ENCODE measurements at places on chromosomes 5 and 9.

DNA sequence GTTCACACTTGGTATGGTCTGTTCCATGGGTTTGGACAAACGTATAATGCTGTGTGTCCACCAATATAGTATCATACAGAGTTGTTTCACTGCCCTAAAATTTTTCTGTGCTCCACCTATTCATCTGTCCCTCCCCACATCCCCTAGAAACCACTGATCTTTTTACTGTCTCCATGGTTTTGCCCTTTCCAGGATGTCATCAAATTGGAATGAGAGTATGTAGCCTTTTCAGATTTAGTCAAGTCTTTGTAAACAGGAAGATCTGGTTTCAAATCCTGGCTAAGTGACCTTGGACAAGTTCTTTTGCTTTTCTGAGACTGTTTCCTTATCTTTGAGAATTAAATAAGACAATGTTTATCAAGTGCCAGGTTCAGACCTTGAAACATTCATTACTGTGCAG is 13.2 kb upstream of the LVRN start:
- no peak for DNase-seq

- no peak for DNase-seq
These were observed 425.5 kb upstream of the DAB2 start for GRCh38 chr5:39850291-39850690.

DNA sequence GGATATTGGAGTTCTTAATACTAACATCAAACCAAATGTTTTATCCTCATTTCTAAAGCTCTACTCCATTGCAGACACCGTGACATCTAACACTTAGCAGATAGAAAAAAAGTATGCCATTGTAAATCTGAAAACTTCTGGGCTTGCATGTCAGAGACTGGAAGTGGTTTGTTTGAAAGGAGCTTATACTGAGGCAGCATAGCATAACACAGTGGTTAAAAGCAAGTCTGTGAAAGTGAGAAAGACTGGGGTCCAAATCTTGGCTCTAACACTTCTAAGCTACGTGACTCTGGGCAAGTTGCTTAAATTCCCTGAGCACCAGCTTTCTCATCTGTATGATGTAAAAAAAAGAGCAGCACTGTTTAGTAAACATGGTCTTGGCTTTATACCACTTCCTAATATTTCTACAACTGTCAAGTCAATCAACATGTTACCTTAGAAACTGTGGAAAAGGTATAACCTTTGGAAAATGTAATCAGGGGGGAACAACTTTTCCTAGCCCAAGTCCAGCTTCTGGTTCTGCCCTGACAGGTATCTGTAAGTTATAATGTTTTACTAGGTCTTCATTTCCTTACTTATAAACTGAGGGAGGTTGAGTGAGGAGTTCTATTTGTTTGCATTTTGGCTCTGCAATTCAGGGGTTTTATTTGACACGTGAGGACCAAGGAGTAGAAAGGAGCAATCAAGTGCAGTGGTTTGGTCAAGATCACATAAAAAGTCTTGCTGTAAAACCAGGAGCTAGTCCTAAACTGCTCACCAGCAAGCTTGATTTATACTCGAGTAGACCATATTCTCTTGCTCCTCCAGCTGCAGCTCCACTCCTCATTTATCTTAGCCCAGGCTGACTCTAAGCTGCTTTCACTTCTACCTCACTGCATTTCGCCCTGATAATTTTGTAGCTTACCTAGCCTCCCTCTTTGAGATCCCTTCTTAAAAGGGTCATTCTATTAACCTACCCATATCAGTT is 541.0 kb downstream of the RAB3C start:
- peak; percentile 45 for DNase-seq

DNA sequence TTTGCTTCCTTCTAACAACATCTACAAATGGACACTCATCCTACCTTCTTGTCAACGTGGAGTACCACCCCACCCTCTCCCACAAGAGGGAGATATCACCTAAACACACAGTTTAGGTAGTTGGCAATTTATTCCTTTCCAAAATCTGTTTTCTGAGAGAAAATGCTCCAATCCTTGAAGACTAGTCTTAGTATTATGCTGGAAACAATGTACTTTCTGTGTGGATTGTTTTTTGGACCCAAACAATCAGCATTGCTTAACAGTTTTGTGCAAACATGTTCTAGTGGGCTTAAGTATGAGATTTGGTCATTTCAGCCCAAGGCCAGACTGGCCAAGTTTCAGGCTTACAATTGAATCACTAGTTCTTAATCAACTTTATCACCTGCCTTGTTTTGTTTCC is 359.1 kb downstream of the ARHGEF28 start:
- peak; percentile 30 for DNase-seq

DNA sequence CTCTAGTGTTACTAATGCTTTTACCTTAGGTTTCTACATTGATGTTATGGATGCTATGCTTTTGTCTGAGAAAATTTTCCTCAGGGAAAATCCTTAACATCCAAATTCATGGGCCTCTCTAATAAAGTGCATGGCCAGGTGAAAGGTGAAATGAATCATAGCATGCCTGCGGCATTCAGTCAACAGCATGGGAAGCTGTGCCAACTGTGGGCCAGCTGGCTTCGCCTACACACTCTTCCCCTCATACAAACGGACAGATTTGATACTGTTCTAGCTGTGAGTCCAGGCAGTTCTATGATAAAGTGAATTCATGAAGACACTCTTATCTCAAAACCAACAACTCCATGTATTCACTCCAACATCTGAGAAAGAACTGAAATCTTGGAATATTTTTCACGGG is 374.1 kb downstream of the PLK2 start:
- no peak for DNase-seq

DNA sequence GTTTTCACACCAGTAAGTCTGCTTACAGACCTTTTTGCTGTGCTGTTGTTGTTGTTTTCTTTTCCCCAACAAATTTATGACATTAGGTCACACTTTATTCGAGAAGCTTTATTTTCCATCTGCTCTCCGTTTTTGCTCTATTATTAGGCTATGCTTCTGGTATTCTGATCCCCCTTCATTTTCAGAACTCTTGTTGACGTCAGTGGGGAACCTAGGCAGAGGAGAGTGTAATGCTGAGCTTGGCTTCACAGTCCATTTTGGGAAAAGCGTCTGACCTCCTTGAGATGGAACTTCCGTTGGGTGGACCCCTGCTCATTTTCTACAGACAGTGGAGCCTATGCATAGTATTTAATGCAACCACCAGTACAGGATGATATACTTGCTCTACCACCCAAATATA is 387.9 kb upstream of the MEF2C start:
- no peak for DNase-seq

DNA sequence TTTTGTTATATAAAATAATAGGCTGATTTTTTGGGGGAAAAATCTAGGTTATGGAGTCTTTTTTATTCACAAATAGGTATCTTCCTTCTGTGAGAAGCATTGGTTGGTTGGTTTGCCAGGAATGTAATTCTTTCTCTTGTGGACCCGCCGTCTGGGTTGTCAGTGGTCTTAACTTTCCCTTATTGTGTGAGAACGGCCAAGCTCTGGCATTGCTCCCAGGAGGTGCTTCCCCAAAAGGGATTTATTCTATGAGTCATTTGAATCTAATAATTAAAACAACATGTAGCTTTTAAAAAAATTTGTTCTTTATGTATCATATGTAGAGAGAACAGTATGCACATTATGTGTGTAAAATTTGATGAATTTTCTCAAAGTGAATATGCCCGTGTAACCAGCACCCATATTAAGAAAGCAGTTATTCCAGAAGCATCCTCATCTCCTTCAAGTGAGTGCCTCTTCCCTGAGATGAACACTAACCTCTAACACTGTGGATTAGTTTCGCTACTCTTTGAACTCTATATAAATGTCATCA is 114.4 kb downstream of the MAST4 start:
- no peak for DNase-seq

DNA sequence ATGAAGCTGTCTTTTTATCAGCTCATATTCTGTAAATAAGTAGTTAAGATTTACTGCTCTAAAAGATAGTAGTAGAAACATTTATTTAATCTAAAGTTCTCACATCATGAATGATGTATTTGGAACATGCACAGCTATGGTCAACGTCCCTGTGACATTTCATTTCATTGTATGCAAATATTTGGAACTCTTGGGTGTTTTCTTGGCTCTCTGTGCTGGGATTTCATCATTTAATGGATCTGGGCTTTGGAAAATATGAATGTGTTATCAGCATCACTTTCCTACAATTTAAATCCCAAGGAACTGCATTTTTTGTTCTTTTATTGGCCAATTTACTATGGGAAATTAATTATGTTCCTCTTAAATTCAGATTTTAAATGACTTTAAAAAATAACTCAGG is 462.9 kb downstream of the SEMA5A start:
- no peak for DNase-seq

Data from Jurkat, Clone E6-1 (cell line).